ENCODE measurements at places on chromosomes 7 and 10.

- DNase-seq = no peak
These were observed 221.7 kb downstream of the TCERG1L start for GRCh38 chr10:131089861-131090260.

GRCh38 chr10:102461187-102462054 is 10.1 kb upstream of the C10orf95 start:
- DNase-seq = peak; percentile 66

- DNase-seq = no peak
These were observed 26.8 kb upstream of the TRUB1 start for GRCh38 chr10:114911052-114911711.

- DNase-seq = no peak
These were observed 42.8 kb downstream of the PPIF start for GRCh38 chr10:79390057-79390456.

DNA sequence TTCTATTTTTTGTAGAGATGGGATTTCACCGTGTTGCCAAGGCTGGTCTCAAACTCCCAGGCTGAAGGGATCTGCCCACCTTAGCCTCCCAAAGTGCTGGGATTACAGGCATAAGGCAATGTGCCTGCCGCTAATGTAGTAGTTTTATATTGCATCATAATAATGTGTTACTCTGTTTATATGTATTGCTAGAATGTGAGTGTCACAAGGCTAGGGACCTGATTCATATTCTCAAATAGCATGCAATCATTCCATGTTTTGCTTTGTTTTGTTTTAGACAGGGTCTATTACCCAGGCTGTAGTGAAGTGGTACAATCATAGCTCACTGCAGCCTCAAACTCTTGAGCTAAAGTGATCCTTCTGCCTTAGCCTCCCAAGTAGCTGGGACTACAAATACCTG is 13.5 kb downstream of the CCL26 start:
- no peak for DNase-seq

DNA sequence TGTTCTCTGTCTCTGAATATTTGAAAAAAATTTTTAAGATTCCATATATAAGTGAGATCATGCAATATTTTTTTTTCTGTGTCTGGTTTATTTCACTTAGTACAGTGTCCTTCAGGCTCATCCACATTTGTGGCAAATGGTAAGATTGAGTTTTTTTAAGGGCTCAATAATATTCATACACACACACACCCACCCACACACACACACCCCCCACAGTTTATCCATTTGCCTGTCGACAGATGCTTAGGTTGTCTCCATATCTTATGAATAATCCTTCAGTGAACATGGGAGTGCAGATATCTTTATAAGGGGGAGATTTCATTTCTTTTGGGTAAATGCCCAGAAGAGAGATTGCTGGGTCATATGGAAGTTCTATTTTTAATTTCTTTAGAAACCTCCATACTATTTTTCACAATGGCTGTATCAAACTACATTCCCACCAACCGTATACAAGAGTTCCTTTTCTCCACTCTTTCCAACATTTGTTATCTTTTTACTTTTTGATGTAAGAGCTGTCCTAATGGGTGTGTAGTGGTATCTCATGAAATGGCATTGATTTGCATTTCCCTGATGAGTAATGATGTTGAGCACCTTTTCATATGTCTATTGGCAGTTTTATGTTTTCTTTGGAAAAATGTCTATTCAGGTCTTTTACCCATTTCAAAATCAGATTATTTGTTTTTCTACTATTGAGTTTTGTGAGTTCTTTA is 35.0 kb downstream of the AUTS2 start:
- no peak for DNase-seq

DNA sequence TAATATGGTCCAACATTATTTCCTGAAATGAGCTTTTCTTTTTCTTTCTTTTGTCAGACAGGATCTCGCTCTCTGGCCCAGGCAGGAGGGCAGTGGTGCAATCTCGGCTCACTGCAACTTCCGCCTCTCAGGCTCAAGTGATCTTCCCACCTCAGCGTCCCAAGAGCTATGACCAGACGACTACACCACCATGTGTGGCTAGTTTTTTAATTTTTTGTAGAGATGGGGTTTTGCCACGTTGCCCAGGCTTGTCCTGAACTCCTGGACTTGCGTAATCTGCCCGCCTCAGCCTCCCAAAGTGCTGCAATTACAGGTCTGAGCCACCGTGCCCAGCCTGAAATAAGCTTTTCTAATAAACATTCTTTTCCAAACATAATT is 48.6 kb downstream of the CUL2 start:
- DNase-seq = no peak

- no peak for DNase-seq
These were observed 107.9 kb downstream of the ODAD2 start for GRCh38 chr10:27890971-27891370.

- DNase-seq = no peak
These were observed 305.6 kb downstream of the ARL4A start for GRCh38 chr7:12993025-12993424.

GRCh38 chr7:28093623-28094232 is 86.9 kb downstream of the JAZF1 start:
- peak; percentile 70 for DNase-seq

DNA sequence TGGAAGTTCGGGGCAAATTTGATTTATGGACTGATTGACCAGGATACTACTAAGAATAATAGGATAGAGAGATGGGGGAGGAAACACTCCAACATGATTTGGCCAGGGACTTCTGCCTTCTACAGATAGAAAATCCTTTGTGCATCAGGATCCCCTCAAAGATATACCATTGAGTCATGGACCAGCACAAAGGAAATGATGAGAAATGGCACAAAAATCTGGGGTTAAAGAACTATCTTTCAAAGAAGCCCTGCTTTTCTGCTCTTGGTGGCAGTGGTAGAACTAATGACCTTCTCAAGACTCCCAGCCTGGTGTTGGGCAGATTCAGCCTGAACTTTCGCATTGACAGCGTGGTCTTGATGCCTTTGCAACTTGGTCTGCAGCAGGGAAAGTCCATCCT is 27.6 kb upstream of the LAMB1 start:
- no peak for DNase-seq

DNA sequence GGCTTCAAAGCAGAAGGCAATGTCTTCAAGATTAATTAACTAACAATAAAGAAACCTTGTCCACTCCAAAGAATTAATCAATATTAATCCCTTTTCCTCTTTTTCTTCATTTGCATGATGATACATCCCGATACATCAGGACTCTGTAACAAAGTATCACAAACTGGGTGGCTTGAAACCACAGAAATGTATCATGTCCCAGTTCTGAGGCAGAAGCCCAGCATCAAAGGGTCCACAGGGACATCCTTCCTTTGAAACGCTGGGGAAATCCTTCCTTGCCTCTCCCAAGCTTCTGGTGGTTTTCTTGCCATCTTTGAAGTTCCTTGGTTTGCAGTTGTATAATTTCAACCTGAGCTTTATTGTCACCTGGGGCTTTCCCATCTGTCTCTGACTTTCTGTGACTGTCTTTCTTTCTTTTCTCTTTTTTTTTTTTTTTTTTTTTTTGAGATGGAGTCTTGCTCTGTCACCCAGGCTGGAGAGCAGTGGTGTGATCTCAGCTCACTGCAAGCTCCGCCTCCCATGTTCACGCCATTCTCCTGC is 210.2 kb upstream of the ADARB2 start:
- no peak for DNase-seq

DNA sequence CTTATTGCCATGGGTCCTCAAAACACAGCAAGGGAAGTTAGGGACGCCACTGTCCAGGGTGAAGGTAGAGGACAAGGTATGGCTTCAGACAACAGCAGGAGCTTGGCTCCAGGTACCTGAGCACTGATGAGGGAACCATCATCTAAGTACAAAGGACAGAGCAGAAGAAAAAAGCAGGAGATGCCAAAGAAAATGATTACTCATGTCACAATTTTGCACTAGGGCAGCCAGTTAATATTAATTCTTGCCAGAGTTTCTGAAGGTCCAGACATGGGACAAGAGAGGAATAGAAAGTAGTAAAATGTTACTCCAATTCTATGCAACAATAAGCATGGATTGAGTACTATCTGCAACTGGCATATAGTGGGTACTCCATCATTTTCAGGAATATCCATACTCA is 14.1 kb downstream of the PTN start:
- DNase-seq = no peak

- DNase-seq = no peak
These were observed 200.8 kb downstream of the ELMO1 start for GRCh38 chr7:37247861-37248260.

DNA sequence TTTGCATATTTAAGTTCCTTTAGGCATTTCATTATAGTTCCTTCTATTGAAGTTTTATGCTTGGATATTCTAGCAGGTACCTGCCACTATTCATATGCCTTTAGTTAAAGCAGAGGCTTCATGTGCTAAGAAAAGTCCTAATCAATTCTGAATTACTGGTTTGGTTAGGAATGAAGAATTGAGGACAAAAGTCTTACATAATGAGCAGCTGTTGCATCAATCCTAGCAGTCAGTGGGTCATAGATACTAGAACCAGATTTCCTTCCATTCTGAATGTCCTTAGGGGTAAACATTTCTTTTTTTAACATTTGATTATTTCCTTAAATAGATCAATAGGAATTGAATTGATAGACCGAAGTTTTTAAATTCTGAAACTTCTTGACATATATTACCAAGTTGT is 59.2 kb downstream of the CDK13 start:
- DNase-seq = no peak

- no peak for DNase-seq
These were observed 3.9 kb downstream of the PIK3AP1 start for GRCh38 chr10:96716390-96716789.

GRCh38 chr10:101089520-101090299 is 27.9 kb downstream of the KAZALD1 start:
- DNase-seq = no peak

DNA sequence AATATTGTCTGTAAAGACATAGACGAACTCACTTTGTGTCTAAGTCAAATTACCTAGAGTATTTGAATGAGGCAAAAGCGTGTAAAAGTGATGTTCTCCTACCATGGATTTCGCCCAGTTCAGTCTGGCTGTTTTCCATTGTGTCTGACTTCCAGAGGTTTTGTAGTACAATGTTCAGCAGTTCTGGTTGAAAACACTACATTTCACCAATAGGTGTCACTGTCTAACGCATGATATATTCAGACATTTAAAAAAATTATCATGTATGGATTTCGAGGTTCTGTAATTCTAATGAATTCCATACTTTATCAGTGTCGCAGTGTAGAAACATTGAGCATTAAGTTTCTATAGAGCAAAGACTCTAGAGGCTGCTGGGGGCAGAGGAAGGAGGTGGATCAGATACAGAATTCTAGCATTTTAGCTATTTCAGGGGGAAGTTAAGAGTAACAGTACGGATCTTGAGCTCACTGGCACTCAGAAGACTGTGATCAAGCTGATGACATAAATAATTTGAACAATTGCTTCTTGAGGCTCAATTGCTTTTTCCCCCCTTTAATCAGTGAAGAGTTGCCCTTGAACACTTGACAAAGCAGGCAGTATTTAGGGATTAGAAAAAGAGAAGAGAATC is 196.9 kb upstream of the RHOBTB1 start:
- DNase-seq = peak; percentile 83

DNA sequence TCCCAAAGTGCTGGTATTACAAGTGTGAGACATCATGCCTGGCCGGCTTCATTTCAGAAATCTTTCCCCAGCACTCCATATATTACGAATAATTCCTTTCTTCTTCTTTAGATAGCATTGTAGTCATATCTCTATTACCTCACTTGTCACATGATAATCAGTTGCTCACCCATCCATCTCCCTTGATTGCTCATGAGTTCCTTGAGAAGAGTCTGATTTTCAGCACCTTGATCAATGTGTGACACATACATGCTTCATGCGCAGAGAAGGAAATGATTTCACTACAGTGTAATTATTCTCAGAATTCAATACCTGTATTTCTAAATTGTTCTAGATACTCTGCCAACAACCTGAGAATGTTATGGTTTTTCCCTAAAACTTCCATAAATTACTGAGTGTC is 26.7 kb upstream of the GGCT start:
- DNase-seq = no peak

DNA sequence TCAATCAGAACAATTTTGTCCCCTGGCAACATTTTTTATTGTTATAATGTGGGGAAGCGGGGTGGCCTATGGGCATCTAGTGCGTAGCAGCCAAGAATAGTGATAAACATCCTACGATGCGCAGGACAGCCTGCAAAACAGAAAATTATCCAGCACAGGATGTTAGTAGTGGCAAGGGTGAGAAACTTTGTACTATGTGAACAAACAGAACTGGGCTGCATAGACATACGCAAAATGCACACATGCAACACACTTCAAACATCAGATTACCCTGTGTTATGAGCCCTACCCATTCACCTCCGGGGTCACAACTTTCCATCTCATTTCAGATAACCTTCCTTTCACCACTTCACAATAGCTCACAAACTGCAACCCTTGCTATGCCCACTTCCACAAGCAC is 3.1 kb downstream of the ZNF786 start:
- no peak for DNase-seq

DNA sequence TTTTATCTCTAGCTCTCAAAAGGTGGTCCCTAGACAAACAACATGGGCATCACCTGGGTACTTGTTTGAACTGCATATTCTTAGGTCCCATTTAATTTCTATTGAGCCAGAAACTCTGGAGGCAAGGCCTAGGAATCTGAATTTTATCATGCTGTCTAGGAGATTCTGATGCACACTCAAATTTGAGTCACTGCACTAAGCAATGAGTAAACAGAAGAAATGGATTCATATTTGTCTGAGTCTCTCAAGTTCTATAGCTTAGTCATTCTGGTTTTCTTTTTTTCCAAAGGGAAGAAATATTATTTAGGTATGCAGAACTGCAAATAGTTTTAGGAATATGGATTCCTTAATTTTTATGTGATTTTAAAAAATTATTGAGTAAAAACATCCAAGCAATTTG is 185.5 kb downstream of the SEMA3A start:
- no peak for DNase-seq

DNA sequence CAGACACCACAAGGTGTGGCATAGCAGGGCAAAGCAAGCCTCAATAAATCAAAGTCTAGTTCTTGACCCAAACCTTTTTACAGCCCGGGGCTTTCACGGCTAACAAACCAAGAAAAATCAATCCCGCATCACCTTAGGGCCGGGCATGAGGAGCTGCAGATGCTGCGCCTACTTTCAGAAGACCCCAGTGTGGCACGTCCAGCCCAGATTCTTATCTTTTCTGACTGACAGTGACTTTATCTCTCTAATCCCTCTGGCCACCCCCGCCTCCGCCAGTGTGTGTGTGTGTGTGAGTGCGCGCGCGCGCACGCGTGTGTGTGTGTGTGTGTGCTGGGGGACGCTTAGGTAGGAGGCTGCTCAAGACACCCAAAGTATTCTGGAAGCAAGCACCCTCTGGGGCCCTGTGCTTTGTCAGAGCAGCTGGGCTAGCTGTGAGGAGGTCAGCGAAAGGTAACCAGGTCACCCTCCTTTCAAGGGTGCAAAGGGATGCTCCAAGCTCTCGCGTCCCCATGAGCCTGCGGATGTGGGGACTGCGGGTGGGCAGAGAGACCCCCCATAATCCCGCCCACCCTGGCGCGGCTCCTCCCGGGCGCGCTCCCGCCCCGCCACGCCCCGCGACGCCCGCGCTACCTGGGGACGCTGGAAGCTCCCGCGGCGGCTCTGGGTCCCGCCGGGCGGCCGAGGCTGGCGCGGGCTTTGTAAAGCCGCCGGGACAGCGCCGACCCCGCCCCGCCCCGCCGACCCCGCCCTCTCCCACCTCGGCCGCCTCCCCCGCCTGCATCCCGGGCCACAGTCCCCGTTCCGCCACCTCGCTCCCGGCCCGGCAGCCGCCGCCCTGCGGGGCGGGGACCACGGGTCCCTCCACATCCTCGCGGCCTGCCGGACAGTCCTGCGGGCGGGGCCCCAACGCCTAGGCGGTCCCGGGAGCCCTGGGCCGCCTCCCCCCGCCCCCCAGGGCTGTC is 57.1 kb upstream of the RHOBTB1 start:
- DNase-seq = no peak

Measured in NCI-H1694 (cell line).